SW 1271 (cell line): ENCODE measurements at places on chromosomes 6 and 20.

GRCh38 chr6:56199956-56200355 lies 47.4 kb downstream of the COL21A1 start:
- DNase-seq, result no peak

GRCh38 chr6:135993361-135993760 lies 141.9 kb downstream of the PDE7B start:
- no peak for DNase-seq

GRCh38 chr6:148724428-148724827 lies 22.4 kb upstream of the UST start:
- DNase-seq, result no peak

DNA sequence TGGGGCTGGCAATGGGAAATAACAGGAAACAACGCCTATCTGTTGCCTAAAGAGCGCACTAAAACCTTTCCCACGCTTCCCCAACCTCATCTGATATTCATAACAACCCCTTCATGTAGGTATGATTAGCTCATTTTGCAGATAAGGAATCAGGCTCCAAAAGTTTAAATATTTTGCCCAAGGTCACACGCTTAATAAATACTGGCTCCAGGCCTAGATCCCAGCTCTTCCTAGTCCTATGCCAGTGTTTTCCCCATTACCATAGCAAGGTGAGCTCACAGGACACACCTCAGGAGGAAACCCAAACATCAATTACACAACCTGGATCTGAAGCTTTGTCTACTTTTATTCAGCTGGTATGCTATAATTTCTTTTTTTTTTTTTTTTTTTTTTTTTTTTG lies 19.6 kb downstream of the MBOAT1 start:
- no peak for DNase-seq

- no peak for DNase-seq
These were observed 53.6 kb upstream of the FAM83D start for GRCh38 chr20:38872491-38873049.

DNA sequence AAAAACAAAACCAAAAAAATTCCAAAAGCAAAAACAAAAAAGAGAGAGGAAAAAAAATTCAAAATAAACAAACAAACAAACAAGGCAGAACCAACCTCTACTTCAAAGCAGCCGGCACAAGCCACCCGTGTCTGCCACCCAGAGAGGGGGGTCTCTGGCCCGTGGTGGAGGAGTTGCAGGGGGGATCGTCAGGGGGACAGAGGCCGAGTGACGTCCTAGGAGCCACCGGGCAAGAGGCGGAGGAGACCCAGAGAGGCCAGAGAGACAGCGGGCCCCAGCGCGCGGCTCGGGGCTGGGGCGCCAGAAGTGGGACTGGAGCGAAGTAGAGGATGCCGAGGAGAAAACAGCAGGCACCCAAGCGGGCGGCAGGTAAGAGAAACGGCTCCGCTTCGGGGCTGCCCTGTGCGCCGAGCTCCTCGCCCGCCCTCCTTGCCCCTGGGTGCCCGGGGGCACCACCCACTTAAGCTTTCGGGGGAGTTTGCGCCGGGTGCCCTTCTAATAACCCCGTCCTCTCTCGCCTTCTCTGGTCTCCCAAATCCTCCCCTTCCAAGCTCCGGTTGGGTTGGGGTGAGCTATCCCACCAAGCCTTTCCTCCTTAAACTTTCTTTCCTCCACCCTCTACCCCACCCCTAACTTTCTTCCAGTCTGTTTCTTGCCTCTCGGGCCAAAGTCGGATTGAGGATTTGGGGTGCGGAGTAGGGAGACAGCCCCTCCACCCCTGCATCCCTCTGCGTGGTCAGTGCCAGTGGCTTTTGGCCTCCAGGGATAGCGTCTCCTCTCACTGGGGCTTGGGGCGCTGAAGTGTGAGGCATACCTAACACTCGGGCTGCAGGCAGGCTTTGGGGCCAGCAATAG lies 1.0 kb downstream of the TSHZ2 start:
- no peak for DNase-seq

DNA sequence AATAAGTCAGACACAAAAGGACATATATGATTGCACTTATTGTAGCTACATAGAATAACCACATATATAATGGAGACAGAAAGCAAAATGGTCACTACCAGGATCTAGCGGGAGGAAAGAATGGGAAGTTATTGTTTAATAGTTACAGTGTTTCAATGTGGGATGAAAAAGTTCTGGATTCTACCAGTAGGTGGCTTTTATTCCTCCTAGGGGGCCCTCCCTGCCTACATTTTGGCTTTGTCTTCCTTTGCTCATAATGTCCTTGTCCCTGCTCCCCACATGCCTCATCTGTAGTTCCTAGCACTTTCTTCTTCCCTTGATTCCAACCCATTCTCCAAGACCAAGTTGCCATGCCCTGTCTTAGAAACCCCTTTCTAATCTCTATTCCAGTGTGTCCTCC lies 16.3 kb downstream of the ZNF133 start:
- DNase-seq, result peak; percentile 15

DNA sequence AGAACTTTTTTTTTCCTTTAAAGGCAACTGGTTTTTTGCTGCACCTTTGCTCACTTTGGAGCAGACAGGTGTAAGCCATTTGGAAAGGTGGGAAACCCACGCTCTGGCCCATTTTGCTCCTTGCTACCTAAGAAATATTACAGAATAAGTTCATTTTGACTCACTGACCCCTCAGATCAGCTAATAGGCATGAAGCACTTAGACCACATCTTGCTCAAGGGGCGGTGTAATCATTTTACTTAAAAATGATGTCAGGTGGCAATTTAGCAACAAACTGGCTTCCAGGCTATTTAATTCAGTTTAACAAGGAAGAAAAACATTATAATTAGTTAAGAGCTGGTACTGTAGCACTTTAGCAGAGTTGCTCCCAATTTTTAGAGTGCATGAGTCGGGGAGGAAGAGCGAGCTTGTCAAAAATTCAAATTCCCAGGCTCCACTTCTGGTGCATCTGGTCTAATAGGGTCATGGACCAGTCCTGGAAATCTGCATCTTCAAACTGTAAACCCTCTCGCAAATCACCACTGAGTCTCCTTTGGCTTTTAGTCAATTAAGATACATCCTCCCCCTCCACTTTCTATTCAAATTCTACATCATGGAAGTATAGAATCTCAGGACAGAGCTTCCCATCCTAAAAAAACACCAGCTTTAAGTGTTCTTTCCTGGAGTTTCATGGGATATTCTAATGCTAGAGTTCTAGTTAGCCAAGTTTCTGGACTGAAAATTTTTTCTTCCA lies 38.2 kb downstream of the JAG1 start:
- no peak for DNase-seq

DNA sequence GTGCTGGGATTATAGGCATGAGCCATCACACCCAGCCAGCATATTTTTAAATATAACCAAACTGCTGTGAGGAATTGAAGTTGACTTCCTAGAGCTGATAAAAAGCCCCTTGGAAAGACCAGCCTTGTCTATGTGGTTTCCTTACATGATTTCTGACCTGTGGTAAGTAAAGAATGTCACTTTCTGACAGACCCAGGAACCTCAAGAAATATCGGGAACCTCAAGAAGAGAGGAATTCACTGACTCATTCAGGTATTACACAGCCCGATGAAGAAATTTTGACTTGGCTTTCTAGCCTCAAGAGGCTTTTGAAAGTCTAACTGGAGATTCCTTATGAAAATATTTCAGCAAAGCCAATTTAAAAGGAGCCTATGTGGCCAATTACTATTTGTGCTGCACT lies 71.8 kb downstream of the FOXF2 start:
- DNase-seq, result no peak

GRCh38 chr6:32983493-32983848 lies 15.1 kb downstream of the BRD2 start:
- no peak for DNase-seq

- no peak for DNase-seq
These were observed 108.7 kb upstream of the FERMT1 start for GRCh38 chr20:6231556-6231955.

DNA sequence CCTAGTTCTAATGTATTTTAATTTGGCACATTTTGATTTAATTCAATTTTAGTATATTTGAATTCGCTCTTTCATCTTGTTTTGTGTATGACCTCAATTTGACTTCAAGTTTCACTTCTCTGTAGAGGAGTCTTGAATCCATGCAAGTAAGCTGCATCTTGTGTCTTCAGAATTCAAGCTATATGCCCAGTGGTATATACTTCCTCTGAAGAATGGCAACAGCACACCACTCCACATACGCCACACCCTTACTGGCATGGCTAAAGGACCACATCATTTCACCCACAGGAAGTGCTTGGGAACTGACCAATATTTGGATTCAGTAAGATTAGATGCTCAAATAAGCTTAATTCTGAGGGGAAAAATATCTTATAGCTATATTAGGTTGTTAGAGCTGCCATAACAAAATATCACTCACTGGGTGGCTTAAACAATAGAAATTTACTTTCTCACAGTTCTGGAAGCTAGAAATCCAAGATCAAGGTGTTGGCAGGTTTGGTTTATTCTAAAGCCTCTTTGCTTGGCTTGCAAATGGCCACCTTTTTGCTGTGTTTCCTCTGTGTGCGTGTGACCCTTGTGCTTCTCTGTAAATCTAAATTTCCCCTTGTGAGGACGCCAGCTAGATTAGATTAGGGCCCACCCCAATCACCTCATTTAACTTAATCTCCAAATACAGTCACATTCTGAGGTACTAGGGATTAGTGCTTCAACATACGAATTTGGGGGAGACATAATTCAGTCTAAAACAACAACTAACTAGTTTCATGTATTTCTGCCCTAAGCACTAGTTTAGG lies 2.8 kb upstream of the ASF1A start:
- DNase-seq, result no peak

GRCh38 chr6:52557389-52558265 lies 19.2 kb downstream of the TRAM2 start:
- no peak for DNase-seq

- no peak for DNase-seq
These were observed 18.7 kb upstream of the PXDC1 start for GRCh38 chr6:3770023-3770720.

GRCh38 chr20:63942969-63943807 lies 13.0 kb downstream of the UCKL1 start:
- no peak for DNase-seq

DNA sequence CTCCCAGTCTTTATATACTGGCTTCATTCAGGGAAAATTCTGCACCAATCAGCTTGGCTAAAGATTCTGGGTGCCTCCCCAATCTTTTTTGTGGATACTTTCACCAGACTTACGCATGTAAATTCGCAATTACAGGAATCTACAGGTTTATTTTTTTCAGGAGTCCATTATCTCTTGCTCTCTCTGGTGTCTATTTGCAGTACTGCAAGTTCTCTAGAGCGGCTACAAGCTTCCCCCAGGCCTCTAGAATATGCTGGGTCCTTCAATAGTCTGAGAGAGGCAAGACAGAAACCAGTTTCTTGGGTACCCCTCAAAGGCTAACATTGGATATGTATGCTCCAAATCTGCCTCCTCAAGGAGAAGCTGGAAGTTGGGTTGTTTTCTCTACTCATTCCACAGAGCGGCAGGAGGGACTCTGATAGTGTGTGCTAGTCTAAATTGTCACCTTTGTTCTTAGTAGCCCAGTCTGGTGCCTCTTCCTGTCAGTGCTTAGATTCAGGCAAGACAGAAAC lies 58.5 kb downstream of the SUN5 start:
- DNase-seq, result peak; percentile 66

DNA sequence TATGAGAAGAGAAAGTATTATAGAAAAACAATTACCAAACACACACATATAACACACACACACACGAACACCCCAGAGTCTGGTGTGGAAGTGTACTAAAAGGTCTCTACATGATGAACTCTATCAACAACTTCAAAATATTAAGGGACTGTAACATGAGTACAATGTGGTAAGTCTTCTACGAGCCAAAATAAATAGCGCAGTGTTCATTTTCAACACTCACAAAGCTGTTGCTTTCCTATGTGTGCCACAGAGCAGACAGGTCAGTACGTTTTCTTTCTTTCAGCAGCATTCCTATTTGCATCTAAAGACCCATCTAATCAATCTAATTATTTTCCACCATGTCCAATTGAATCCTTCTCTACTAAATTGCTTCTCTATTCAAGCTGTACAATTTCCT lies 12.1 kb upstream of the CNKSR3 start:
- no peak for DNase-seq

GRCh38 chr6:148242180-148242579 lies 100.5 kb upstream of the SASH1 start:
- DNase-seq, result no peak

GRCh38 chr20:2801286-2801728 lies 880 bp upstream of the CPXM1 start:
- no peak for DNase-seq
